ENCODE measurements at places on chromosomes 1 and 21. TPM values are rescaled to one million over a fixed set of nuclear protein-coding genes. Genes with fewer than 3 reads are reported as not detected.

The CFHR3 gene
- total RNA-seq, result 0.24 TPM

The PLEKHA6 gene
- total RNA-seq, result 7.6 TPM

The KNCN gene
- not detected for total RNA-seq

The BSND gene
- total RNA-seq, result not detected

The UTS2 gene
- not detected for total RNA-seq

The HAPLN2 gene
- 0.21 TPM for total RNA-seq

The RAB25 gene
- total RNA-seq, result 58.0 TPM

The VWA5B1 gene
- 0.30 TPM for total RNA-seq

The SELL gene
- 23.8 TPM for total RNA-seq

The SLAMF6 gene
- total RNA-seq, result 4.8 TPM

The PADI2 gene
- total RNA-seq, result 18.4 TPM

The NBPF20 gene
- total RNA-seq, result 2.4 TPM

The TARBP1 gene
- 24.6 TPM for total RNA-seq

The ITLN1 gene
- 2.7 TPM for total RNA-seq

The AKIRIN1 gene
- total RNA-seq, result 43.8 TPM

The RUNX3 gene
- total RNA-seq, result 13.1 TPM

The RIPPLY3 gene
- 0.44 TPM for total RNA-seq

The GPR25 gene
- total RNA-seq, result 0.62 TPM

The WDR64 gene
- total RNA-seq, result not detected

The SPATA46 gene
- not detected for total RNA-seq

The PRAMEF13 gene
- not detected for total RNA-seq

The TPTE gene
- total RNA-seq, result not detected

The S100A2 gene
- 3.8 TPM for total RNA-seq

The L1TD1 gene
- total RNA-seq, result 0.59 TPM

The GSTM1 gene
- not detected for total RNA-seq

The KIF21B gene
- 4.7 TPM for total RNA-seq

The COL16A1 gene
- 11.8 TPM for total RNA-seq

The HCRTR1 gene
- total RNA-seq, result not detected

All from lower lobe of right lung (tissue), 2 donors.